ENCODE measurements at places on chromosomes 7 and 10.

GRCh38 chr10:12835709-12836108, 165.8 kb downstream of the CCDC3 start:
- peak; percentile 50 for DNase-seq

DNA sequence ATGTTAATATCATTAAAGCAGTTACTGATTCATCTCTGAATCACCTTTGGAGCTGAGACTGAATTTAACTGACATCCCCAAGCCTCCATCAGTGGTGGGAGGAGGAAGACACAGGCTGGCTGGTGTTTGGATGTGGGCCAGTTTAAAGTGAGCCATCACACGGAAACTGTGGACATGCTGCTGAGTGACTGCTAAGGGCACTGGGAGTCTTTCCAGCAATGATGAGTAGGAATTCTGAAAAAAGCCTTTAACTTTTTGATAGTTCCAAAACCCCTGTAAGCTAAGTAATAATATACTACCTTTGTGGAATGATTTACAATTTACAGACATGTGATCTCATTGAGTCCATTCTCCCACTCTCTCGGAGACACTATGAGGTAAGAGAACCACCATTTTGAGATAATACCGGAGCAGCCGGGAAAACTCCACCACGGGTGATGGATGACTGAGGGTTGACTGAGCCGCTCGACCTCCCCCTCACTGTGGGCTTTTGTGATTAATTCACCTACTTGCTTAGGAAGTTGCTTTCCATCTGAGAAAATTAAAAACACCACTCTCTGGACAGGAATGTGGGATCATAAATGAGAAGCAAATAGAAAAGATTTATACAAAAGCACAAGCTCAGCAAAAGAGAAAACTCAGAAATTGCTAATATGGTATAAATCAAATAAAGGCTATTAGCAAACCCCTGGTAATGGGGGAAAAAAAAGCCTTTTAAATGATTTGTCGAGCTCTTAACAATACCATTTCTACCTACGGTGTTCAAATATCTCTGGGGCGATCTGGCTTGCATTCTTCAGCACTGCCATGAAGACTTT, 194.8 kb downstream of the FANK1 start:
- peak; percentile 91 for DNase-seq

GRCh38 chr7:97075928-97076327, 41.6 kb upstream of the SDHAF3 start:
- DNase-seq: no peak

DNA sequence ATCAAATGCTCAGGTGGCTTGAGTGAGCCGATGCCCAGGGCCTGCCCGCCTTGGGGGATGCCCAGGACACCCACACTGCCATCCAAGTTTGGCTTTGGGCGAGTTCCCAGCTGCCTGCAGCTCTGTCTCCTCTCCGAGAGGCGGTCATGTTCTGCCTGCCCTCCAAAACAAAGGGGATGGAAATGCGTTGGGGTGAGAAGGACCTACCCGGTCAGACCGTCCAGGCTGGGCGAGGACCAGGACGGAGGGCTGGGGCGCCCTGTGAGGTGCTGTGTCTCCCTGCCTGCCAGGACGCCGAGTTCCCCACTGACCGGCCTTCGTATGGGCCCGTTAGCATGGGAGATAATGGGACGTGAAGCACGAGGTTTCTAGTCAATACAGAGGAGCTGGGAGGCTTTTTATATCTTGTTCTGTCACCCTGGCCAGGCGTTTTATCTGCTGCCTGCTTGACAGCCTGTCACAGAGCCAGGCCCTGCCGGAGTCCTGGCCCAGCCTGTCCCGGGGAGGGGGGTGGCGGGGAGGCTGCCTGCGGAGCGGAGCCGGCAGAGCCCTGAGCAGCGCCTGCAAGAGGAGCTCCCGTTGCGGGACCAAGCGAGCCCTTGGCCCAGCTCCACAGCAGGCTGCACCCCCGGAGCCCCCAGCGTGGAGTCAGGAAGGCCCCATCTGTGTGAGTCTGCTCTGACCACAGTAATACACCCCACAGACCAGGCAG, 22.0 kb upstream of the ELFN1 start:
- no peak for DNase-seq

DNA sequence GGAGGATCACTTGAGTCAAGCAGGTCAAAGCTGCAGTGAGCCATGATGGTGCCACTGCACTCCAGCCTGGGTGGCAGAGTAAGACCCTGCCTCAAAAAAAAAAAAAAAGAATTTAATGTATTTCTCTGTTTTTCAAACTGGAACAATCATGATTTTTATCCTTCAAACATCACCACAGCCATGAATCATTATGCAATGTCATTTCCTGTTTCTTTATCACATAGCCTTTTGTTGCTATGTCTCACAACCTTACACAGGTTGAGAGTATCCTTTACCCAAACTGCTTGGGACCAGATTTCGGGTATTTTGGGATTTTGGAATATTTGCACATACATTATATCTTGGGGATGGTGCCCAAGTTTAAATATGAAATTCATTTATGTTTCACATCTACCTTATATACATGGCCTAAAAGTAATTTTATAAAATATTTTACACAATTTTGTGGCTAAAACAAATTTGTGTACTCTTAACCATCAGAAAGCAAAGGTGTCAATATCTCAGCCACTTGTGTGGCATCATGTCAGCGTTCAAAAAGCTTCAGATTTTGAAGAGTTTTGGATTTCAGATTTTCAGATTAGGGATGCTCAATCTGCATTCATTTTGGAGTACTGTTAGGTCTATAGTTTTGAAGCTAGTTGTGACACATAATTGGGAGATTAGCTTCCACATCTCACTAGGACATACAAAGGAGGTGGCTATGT, 8.2 kb downstream of the NT5C3A start:
- no peak for DNase-seq

- no peak for DNase-seq
Observed at GRCh38 chr10:37639200-37639599, 218.2 kb downstream of the ZNF248 start.

DNA sequence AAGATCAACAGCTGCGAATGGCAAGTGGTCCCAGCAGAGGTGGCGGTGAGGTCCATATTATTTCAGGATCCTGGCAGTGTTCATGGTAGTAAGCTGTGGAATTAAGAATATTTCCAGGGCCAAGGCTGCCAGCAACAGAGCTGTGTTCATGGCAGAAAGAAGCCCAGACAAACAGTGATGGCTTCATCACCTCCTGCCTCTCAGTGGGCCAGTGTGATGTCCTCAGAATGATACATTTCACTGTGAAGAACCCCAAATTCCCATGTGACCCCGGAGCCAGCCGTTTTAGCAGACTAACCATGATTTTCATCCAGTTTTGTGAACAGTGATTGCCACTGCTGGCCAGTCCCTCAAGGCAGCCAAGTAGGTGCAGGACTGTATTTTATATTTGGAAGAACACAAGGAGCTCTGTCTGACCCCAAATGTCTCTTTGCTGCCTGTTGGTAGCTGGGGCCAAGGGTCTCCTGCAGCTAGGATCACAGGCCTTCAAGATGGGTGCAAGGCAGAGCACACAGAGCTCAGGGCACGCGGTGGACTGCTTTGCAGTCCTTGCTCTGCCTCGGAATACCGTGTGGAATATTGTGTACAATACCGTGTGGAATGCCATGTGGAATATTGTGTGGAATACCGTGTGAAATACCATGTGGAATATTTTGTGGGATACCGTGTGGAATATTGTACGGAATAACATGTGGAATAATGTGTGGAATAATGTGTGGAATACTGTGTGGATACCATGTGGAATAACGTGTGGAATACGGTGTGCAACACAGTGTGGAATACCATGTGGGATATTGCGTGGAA, 132.3 kb upstream of the CHST15 start:
- no peak for DNase-seq

- no peak for DNase-seq
Observed at GRCh38 chr7:141366091-141366621, 185.1 kb upstream of the AGK start.

DNA sequence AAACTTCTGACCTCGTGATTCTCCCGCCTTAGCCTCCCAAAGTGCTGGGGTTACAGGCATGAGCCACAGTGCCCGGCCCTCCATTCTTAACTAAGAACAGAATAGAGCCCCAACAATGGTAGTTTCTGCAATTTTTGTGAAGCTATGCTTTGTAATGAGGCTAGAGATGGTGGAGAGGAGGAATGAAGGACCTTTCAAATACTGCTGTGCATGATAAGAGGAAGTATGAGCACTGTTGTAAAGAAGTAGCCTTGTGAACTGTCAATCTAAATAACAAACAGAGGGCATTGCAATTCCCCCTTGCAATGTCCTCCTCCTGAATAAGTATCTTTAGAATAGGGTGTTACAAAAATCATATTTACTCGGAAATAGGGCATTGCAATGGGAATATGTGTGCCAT, 70.2 kb downstream of the EVX1 start:
- no peak for DNase-seq

GRCh38 chr10:93554760-93555432, 11.6 kb upstream of the FFAR4 start:
- peak; percentile 45 for DNase-seq

GRCh38 chr7:143015926-143016490, 10.9 kb downstream of the OR9A2 start:
- peak; percentile 81 for DNase-seq

GRCh38 chr7:117550625-117551024, 70.8 kb downstream of the CFTR start:
- DNase-seq: no peak

DNA sequence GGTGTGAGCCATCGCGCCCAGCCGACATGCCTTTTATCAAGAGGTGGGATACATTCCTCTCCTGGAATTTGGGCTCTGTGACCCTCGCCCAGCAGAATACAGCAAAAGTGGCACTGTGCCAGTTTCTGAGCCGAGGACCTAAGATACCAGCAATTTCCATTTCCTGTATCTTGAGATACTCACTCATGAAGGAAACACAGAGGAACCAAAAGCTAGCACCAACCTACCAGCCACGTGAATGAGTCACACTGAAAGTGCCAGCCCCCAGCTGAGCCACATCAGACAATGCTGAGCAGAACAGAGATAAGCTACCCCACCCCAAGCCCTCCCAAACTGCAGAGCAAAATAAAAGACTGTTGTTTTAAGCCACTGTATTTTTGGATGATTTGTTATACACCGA, 56.3 kb downstream of the CACUL1 start:
- DNase-seq: no peak

- DNase-seq: no peak
Observed at GRCh38 chr7:156128496-156128895, 316.2 kb upstream of the SHH start.

DNA sequence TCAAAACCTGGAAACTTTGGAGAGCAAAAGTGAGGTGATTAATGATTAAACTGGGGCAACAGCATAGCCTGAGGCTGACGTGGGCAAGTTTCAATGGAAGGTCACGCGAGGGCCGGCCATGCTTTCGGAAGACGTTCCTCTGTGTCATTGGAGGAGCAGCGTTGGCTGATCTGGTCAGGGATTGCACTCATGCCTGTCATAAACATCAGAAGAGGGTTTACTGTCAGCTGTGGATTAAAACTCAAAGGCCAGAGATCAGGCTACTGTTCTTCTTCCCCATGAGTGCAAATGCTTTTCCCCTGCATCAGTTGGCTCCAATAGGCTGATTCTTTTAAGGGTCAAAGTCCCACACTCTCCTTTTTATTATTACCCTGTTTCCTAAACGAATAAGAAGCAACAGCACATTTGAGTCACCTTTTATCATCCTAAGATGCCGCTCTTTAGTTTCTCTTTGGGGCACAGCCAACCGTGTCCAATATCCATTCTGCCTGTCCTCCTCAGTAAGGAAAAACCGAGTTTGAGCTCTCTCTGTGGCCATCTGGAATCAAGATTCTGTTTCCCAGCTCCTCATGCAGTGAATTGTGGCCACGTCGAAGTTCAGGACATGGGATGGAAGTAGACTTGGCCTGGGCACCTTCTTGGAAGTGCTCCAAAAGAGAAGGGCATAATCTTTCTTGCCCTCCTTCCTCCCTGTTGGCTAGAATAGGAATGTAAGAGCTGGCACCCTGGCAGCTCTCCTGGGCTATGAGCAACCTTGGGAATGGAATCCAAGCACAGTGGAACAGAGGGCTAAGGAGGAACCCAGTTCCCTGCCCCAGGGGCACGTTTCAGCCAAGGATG, 62.5 kb upstream of the INSIG1 start:
- no peak for DNase-seq

DNA sequence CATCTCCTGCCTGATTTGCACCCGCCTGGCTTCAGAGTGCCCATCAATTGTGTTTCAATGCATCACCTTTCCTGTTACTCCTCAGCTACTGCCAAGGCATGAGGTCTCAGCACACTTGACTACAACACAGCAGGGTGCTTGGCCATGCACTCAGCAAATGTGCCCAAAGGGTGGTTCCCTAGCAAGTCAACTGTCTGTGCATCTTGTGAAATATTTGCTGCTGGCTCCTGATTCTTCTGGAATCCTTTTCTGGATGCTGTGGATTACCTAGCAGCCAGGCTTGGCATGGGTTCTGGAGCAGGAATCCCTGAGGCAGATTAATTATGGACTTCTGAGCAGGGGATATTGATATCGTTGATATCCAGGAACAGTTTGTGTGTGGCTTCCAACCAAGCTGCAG, 662.6 kb upstream of the MGMT start:
- DNase-seq: no peak

GRCh38 chr7:137441451-137441850, 97.9 kb upstream of the PTN start:
- DNase-seq: peak; percentile 54

GRCh38 chr10:122565766-122566206, 5.2 kb downstream of the DMBT1 start:
- peak; percentile 78 for DNase-seq

DNA sequence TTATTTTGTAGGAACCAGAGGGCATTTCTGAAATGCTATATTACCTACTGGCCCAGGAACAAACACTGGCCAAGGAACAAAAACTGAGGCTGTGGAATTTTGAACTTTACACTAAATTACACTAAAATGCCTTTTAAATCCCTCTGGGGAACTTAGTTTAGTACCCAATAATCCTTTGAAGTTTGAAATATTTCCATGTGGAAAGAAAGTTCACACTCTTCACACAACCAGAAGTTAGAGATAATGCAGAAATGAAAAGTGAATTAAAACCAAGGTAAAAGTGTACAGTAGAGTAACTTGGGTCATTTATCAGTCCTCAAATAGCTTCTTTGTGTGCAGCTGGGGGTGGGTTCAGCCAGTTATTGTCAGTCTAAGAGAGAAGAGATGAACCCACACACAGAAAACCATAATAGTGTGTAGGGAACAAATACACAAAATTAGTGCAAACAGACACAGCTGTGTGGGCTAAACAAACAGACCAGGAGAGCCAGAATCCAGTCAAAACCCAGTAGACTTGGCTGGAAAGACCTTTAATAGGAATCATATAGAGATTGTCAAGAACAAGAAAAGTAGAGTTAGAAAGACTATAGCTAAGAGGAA, 46.5 kb upstream of the DGKI start:
- no peak for DNase-seq

- no peak for DNase-seq
Observed at GRCh38 chr10:93077860-93078337, 4.2 kb downstream of the CYP26A1 start.

DNA sequence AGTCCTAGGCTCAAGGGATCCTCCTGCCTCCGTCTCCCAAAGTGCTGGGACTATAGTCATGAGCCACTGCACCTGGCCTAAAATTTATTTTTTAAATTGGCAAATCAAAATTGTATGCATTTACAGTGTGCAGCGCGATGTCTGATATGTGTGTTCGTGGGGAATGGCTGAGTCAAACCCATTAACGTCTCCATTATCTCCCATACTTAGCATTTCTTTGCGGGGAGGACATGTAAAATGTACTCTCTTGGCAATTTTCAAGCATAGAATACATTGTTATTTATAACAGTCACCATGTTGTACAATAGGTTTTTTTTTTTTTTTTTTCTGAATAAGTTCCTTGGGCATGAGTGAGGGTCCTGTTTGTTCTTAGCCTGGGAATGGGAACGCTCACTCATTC, 3.8 kb downstream of the TMEM184A start:
- DNase-seq: no peak

GRCh38 chr7:138434597-138435019, 25.5 kb upstream of the TRIM24 start:
- no peak for DNase-seq
